ENCODE measurements at places on chromosomes 6 and 20.

DNA sequence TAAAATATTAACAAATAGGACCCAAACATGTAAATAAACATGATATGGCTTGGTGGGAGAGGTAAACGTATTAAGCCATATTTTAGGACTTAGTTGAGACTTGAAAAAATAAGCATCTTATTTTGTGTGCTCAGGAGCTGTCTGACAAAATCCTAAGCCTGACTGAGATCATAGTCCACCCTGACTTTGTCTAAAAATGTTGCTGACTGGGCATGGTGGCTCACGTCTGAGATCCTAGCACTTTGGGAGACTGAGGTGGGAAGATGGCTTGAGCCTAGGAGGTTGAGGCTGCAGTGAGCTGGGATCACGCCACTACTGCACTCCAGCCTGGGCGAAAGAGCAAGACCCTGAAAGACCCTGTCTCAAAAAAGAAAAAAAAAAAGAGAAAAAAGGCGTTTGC lies 52.1 kb downstream of the AIG1 start:
- DNase-seq, result no peak

DNA sequence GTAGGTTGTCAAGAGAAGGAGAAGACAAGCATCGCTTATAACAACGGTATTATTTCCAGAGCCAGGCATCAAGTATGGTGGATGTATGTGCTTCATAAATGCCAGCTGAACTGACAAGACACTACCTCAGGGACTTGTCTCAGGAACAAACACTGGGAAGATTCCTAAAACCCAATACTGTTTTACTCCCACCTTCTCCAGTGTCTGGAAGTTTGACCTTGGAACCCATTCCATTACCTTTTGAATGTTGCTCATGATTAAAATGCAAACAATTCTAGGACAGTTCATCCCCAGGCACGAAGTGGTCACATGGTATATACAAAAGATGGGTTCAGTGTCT lies 300.1 kb downstream of the ADGB start:
- DNase-seq, result no peak

GRCh38 chr20:49400904-49401303 lies 81.6 kb downstream of the KCNB1 start:
- no peak for DNase-seq

DNA sequence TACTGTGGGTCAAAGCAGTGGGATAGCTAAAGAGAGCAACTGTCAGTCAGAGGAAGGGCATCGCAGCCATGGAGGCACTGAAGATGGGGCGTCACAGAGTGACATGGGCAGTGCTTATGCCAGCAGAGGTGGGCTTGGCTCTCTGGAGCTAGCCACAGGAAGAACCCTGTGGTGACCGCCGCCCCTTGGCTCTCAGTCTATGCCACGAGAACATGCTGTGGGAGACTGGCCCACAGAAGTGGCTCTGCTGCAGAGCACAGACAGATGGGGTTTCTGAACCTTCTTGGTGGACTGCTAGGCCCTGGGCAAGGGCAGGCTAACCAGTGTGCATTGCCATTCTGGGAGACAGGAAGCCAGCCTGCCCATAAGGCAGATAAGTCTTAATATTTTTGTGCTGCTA lies 290.0 kb upstream of the SUPT3H start:
- no peak for DNase-seq

DNA sequence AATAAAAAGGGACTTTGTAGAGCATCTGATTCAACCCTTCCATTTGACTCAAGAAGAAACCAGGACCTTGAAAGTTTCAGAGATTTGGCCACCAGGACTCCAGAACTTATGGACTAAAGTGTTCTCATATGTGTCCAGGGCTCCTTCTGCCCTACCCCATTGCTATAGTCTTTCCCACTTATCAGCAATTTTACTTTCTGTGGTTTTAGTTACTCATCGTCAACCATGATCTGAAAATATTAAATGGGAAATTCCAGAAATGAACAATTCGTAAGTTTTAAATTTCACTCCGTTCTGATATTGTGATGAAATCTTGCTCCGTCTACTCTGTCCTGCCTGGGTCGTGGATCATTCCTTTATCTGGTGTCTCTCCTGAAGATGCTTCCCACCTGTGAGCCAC lies 259.8 kb downstream of the PHACTR1 start:
- no peak for DNase-seq

GRCh38 chr6:106163446-106163965 lies 77.4 kb downstream of the PRDM1 start:
- DNase-seq, result no peak

DNA sequence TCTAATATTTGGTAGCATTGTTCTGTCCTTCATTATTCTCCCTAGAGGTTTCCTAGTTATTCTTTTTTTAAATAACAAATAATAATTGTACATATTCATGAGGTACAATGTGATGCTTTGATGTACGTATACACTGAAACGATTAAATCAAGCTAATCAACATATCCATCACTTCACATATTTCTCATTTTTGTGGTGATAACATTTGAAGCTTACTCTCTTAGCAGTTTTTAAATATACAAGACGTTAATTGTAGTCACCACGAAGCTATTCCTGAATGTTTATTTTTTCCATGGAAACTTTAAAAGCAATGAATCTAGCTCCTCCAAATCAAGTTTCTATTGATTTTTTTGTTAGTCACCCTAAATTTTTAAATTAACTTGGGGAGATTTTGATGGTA lies 116.5 kb upstream of the PRND start:
- DNase-seq, result no peak

DNA sequence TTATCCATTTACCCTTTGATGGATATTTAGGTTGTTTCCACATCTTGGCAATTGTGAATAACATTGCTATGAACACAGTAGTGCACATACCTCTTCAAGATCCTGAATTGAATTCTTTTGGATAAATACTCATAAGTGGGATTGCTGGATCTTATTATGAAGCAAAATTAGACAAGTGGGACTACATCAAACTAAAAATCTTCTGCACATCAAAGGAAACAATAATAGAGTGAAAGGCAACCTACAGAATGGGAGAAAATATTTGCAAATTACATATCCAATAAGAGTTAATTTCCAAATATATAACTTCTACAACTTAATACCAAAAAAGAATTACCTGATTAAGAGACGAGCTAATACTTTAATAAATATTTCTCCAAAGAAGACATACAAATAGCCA lies 38.4 kb upstream of the BCAS1 start:
- DNase-seq, result no peak

DNA sequence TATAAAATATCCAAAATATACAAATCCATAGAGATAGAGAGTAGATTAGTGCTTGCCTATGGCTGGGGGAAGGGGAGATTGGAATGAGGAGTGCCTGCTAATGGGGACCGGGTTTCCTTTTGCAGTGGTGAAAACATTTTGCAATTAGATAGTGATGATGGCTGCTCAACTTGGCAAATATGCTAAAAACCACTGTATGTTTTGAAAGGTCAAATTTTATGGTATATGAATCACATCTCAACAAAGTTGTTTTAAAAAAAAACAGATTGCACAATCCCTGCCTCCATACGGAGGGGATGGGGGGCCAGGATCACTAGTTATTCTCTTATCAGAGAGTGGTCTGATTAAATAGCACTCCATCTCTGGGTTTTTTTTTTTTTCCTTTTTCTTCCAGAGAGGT lies 76.9 kb upstream of the RIPOR2 start:
- no peak for DNase-seq

DNA sequence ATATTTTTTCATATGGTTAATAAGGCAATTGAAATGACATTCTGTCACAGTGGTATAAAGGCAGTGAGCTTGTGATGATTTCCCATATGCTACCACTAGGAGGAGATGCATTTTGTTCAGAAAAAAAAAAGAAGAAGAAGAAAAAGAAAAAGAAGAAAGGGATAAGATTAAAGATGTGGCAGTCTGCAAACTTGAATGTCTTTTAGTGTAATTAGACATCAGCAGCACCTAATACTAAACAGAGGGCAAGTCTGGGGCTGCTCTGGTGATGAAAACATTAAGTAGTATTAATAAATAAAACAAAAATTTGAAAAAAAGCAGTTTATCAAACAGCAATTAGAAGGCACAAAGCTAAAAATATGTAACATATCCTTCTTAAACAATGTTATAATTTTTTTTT lies 95.4 kb upstream of the DEFB112 start:
- DNase-seq, result no peak

DNA sequence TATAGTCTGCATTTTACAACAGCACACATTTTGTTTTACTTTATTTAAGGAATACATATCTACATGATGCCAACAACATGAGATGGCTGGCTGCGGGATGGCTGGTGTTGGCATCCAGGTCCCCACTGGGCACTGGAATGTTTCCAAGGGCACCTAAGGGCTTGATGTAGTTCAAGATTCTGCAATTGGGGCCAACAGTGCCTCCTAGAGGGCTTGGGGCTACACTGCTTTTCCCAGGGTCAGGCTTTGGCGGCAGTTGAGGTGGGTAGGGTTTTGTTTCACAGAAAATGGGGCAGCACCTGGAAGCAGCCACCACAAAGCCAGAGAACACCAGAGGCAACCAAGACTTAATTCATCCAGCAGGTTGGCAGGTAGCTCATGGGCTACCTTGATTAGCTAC lies 202.2 kb upstream of the PRND start:
- no peak for DNase-seq

DNA sequence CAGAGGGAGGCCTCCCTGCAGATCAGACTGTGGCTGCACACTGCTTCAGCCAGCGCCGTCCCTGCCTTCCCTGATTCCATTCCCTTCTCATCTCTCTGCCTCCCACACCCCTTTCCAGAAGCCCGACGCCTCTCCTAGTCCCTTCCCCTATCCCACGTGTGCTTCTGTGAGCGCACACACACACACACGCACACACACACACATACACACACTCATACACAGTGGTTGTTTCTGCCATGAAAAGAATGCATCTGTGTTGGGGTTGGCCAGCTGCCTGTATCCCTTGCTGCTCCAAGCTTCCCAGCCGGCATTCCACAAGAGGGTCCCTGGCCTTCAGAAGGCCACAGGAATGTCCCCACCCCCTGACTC lies 51.7 kb downstream of the MOCS1 start:
- no peak for DNase-seq

DNA sequence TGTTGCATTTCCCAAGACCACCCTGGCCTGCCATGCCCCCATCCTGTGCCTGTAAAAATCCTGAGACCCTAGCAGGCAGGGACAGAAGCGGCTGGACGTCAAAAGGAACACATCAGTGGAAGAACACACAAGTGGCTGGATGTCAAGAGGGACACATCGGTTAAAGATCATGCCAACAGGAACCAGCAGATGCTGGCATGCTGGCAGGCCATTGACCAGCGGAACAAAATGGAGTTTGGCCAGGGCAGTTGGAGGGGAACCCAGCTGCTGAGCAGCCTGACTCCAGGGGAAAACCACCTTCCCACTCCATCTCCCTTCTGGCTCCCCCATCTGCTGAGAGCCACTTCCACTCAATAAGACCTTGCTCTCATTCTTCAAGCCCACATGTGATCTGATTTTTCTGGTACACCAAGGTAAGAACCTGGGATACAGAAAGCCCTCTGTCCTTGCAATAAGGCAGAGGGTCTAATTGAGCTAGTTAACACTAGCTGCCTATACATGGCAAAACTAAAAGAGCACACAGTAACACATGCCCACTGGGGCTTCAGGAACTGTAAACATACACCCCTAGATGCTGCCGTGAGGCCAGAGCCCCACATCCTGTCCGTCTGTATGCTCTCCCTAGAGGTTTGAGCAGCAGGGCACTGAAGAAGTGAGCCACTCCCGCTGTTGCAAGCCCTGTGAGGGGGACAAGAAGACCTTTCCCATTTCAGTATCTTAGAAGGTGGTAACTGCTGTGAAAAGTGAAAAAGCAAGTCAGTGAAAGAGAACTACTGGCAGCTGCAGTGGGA lies 4.2 kb upstream of the TSBP1 start:
- DNase-seq, result no peak

DNA sequence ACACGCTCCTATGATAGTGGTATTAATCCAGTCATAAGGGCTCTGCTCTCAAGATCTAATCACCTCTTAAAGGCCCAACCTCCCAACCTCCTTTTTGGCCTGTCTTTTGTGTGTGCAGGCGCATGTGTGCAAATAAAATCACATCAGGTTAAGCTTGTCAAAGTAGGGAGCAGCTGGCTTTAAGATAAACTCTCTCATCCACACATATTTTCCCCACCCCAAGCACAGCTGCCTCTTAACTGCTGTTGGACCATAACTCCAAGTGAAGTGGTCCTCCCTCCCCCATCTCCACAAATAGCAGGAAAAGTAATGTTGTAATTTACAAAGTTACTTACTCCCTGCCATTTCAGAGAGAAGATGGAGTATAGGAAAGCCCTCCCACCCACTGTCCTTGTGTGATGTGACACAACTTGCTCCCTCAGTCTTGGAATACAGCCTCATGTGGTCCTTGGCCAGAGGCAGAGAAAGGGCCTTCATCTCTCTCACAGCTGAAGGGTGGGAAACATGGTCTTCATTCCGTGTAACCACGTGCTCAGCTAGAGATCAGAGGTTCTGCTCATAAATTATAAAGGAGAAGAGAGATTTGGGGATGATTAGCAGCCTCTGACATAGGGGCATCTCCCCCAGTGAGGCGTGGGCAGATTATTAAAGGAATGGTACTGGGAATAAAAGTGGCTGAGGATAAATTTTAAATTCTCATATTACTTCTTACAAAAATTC lies 74.8 kb upstream of the TPD52L1 start:
- peak; percentile 99 for DNase-seq

- DNase-seq, result no peak
Measured at GRCh38 chr20:38321959-38322598, 18.1 kb downstream of the BPI start.

DNA sequence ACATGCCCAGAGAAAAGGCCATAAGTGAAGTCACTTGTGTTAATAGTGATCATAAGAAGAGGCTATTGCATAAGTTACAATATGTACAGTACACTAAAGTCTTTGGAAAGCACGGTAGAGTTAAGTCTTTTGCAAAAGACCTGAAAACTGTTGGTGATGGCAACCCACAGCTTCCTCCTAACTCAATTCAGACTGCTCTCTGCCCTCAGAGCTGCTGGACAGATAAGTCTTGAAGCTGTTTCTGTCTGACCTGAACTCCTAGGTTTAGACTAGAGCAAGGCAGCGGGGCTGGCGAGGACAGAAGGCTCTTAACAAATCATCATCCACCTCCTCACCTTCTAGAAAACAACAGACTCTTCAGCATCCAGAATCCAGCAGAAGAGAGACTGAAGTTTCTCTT lies 125.4 kb downstream of the CD24 start:
- no peak for DNase-seq

GRCh38 chr6:72813807-72814596 lies 192.1 kb downstream of the KCNQ5 start:
- DNase-seq, result no peak

- no peak for DNase-seq
Measured at GRCh38 chr20:17520583-17520982, 10.6 kb downstream of the BFSP1 start.

DNA sequence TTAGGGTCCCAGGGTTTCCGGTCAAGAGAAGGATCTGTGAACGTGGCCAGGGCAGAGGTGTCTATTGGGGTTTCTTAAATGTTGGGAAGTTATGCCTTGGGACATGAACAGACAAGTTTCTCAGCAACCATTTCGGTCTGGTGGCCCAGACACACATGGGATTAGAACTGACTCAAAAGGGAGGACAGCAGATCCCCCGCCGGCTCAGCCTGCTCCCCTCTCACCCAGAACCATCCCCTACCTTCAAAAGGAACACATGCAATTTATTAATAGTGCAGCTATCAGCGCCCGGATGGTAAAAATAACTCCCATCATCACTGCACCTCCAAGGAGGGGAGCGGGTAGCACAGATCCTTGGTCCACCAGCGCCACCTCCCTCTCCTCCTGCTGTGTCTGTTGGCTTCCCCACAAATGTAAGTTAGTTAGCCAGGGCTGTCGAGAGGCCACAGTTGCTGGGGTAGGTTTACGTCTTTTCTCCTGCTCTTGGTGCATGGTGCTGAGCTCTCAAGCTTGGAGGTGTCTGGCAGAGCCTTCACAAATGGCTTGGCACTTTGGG lies 77.1 kb downstream of the TRAM2 start:
- no peak for DNase-seq
